ENCODE measurements at places on chromosomes 11 and 22.

- DNase-seq: no peak
These were observed 23.1 kb downstream of the IGLL1 start for GRCh38 chr22:23557036-23557435.

- DNase-seq: no peak
These were observed 7.3 kb downstream of the SART1 start for GRCh38 chr11:65968600-65969482.

DNA sequence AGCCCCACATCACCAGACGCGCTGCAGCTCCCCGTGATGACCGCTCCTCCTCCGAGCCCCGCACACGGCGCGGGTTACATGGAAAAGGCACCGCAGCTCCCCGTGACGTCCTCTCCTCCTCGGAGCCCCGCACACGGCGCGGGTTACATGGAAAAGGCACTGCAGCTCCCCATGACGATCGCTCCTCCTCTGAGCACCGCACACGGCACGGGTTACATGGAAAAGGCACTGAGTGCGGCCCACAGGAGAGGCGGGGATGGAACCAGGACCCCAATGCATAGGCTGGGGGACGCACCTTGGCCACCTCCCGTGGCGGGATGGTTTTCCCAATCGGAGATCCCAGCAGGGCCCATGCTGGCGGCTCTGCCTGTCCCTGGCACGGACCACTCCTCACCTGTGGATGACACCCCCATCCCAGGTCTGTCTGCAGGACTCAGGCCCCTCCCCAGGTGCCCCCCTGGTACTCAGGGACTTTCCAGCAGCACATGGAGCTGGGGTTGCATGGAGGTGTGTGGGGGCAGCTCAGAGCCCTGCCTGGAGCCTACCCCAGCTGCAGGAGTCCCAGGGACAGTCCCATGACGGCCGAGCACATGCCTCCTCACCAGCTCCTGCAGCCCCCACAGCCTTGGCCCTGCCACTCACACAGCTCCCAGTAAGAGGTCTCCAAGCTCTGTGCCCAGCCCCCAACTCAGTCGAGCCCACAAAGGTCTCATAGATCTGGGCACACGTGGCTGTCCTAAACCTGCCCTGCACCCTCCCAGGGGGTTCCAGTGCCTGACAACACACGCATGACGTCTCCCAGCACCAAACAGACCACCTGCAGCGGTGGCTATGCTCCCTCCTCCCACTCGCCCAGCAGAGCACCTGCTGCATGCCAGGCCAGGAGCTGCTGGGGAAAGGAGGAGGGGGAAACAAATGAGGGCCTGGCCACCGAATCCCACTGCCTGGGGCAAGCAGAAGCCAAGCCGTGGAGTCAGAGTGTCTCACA, 166.6 kb downstream of the BRD1 start:
- DNase-seq: no peak

DNA sequence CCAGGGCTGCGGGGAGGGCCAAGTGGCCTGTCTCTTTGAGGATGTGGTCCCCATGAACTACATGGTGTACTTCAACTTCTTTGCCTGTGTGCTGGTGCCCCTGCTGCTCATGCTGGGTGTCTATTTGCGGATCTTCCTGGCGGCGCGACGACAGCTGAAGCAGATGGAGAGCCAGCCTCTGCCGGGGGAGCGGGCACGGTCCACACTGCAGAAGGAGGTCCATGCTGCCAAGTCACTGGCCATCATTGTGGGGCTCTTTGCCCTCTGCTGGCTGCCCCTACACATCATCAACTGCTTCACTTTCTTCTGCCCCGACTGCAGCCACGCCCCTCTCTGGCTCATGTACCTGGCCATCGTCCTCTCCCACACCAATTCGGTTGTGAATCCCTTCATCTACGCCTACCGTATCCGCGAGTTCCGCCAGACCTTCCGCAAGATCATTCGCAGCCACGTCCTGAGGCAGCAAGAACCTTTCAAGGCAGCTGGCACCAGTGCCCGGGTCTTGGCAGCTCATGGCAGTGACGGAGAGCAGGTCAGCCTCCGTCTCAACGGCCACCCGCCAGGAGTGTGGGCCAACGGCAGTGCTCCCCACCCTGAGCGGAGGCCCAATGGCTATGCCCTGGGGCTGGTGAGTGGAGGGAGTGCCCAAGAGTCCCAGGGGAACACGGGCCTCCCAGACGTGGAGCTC, 13.5 kb downstream of the ADORA2A start:
- DNase-seq: no peak

DNA sequence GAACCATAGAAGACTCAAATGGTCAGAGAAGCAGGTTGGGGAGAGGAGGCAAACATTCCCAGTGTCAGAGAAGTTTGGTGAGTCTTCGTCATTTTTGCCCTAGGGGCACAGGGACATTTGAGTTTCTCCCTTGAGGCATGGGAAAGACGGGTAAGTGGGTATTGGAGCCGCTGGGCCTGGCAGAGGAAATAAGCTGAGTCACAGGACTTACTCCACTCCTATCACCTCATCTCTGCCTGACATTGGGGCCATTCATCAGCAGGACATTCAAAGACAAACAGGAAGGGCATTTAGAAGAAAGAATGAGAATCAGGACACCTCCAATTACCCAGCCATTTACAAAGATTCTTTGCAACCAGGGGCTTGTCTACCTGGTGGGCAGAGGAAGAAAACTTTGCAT, 100.7 kb upstream of the SEZ6L start:
- no peak for DNase-seq

- no peak for DNase-seq
These were observed 58.6 kb downstream of the UVRAG start for GRCh38 chr11:75873417-75874221.

DNA sequence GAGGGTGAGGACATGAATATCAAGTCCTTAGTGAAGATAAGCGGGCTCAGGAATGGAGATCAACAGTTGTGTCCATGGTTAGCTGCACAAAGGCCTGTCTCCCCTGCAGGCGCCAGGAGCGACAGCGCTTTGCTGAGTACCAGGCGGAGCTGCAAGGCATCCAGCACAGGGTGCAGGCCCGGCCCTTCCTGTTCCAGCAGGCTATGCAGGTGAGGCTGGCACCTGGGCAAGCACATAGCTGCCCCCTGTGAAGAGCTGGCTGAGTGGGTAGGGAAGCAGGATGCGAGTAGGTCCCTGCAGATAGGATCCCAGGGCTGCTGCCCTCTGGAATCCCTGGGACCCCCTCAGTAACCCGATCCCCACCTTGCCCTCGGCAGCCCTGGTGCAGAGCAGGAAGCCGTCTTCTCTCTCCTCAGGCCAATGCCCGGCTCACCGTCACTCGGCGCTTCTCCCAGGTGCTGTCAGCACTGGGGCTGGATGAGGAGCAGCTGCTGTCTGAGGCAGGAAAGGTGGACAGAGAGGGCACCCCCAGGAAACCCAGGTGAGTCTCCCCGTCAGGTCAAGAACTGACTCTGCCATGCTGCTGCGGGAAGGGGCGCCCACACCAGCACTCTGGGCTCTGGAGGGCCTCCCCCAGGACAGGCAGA, 2.6 kb upstream of the SART1 start:
- no peak for DNase-seq

- DNase-seq: no peak
These were observed 63.5 kb downstream of the ENDOD1 start for GRCh38 chr11:95152876-95153856.

DNA sequence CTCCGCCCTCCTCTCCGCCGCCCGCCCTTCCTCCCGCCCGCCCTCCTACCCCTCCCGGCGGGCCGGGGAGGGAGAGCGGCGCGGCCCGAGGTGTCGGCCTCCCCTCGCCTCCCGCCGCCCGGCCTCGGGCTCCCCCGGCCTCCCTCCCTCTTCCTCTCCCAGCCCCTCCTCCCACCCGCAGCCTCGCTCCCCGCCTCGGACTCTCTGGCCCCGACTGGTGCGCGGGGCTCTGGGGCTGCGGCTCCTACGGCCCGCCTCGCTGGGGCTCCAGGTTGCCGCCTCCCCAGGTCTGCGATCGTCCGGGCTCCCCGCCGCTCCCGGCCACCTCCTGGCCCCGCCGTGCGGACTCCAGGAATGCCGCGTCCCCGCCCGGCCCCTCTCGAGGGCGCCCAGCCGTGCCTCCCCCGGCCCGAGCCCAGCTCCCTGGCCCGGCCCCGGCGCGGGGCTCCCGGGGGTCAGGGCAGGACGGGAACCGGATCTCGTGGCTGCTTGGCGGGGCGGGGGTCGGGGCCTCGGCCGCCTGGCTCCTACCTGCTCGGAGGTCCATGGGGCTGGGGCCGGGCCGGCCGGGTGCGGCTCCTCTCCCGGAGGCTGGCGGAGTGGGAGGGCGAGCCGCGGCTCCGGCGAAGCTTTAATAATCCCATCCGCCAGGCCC, at the start of gene CLCF1:
Gene CLCF1, minus strand, starts transcription at position 606 of the 655 bp plus-strand sequence. Its CDS starts 59 bp downstream, at position 547.
- DNase-seq: peak; percentile 49

DNA sequence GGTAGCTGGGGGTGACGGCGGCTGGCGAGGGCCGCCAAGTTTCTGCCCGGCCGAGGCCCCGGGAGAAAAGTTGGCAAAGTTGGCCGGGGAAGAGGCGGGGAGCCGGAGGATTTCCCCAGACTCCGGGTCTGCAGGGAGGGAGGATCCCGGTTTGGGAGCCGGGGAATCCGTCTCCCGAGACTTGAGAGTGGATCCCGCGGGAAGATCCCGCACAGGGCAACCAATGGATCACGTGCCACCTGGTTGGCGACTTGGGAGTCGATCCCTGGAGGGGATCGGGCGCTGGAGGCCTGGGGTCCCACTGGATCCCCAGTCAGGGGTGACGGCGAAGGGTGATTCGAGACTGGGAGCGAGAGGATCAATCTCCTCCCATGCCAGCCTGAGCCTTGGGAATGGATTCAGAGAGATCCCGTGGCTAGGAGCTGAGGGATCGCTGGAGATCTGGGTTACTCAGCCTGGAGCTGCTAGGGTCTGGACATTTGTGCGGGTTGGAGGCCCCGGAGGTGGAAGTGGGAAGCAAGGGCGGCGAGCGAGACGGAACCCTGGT, 394 bp downstream of the KIAA1671 start:
- DNase-seq: peak; percentile 70

DNA sequence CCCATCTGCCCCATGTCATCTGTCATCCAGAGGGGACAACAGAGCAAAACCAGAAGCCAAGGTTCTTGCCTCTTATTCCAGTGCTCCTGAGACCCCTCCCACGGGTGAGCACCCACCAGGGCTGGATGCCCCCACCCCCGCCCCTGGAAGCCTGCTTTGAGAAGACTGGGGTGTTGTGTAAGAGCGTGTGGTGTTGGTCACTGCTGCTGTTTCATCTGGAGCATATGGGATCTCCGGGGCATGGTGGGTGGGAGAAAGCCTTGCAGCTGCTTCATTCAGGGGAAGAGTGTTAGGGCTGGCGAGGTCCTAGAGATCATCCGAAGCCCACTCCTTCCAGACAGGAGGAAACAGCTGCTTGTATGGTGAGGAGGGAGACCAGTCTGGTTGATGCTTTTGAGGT, 54.1 kb downstream of the CHRDL2 start:
- no peak for DNase-seq
